Astrocyte of the spinal cord (primary cell): ENCODE measurements at places on chromosomes 7 and 10.

GRCh38 chr7:111987115-111987826, 218.9 kb downstream of the DOCK4 start:
- DNase-seq: peak; percentile 52

GRCh38 chr7:151139071-151139790, 28.3 kb downstream of the GBX1 start:
- DNase-seq: no peak

- no peak for DNase-seq
These were observed 158.0 kb upstream of the RHEB start for GRCh38 chr7:151677581-151678226.

DNA sequence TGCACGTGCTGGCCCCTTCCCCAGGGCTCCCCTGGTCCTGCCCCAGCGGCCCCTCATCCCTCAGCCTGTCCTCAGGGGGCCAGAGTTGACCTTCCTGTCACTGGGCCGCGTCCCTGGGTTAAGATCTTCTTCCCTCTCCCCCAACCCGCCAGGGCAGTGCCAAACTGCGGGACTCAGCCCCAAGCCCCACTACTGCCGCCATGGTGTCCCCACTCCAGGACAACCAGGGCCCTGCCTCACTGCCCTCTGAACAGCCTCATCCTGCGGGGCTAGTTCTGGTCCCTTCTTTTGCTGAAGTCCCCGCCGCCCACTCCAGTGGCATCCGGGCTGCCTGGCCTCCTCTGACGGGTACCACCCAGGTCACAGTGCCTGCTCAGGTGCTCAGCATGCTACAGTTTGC, 37.5 kb downstream of the UNCX start:
- DNase-seq: no peak

- no peak for DNase-seq
These were observed 992 bp upstream of the MGMT start for GRCh38 chr10:129465796-129466702.

DNA sequence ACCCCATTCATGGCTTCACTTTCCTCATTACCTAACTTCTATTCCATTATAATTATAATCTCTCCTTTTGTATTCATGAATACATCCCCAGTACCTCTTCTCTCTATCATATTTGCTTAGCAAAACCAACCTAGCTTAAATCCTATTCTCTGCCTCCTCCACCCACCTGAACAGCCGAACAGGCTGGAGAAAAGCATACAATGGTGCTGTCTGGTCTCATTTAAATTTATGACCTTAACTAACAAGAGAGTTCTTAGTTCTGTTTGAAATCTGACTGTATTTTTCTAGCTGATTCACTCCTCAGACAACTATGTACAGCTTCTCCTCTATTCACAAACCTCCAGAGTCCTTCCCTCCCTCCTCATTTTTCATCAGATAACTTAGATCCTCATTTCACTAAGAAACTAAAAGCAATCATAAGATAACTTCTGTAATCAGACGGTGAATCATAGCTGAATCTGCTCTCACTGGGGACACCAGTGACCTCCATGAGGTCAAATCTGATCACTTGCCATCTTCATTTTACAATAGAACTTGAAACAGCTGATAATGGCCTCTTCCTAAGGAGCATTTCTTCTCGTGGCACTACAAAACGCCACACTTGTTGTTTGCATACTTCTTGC, 233.9 kb upstream of the AOAH start:
- no peak for DNase-seq

GRCh38 chr10:110059925-110060324, 52.1 kb downstream of the ADD3 start:
- no peak for DNase-seq

- no peak for DNase-seq
These were observed 10.2 kb downstream of the CHST15 start for GRCh38 chr10:124083047-124083739.

GRCh38 chr10:33276282-33276923, 58.1 kb downstream of the NRP1 start:
- DNase-seq: no peak

DNA sequence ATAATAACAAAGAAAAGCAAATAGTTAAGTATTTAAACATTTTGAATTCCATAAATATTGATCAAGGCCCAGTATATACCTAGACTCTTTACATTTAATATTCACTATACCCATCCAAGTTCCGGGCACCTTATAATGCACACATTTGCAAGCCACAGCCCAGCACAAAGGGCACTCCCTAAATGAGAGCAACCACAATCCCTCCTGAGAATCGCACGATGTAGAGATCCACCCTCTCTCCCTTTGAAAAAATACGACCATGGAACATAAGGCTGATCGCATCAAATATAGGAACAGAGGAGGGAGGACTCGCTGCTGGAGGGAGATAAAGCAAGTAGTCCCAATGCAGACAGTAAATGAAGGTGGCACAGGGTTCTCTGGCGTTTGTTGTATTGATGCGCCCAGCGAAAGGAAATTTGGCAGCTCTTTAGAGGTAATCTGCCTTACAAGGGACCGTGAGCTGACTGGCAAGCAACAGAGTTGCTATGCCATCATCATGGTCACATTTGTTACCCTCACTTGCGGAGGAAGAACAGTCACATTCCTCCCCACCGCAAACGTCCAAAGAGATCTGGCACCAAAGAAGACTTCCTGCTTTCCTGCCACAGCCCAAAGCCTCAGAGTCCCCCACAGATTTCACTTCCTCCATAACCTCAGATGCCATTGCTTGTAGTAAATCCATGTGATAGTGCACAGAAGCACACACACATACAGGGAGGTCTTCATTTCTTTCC, 16.1 kb upstream of the TAS2R40 start:
- no peak for DNase-seq

DNA sequence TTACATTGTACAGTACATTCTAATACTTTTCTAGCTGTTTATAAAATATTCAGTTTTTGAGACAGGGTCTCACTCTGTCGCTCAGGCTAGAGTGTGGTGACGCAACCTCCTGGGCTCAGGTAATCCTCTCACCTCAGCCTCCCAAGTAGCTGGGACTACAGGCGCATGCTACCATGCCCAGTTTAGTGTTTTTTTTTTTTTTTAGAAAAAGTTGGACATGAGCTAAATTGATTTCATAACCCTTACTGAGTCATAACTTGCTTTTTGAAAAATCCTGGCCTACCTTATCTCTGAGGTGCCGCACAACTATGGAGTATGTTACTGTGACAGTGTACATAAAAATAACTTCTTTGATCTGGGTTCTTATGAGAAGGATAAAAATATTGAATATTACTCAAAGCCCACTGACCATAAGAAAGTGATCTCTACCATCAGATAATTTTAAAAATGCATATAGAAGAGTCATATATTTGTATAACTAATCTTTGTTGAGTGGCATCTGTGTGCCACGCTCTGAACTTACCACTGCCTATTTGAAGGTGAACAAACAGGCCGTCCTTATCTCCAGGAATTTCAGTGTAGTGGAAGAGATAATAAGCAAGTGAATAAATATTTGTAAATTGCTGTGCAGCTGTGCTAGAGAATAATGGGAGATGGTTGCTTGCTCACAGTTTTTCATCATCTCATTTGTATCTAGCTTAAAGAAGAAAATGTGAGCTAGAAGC, 73.2 kb downstream of the PPP1R9A start:
- no peak for DNase-seq

GRCh38 chr10:112953174-112954159, 3.4 kb downstream of the TCF7L2 start:
- DNase-seq: peak; percentile 52

- DNase-seq: no peak
These were observed 14.4 kb downstream of the MYO1G start for GRCh38 chr7:44964384-44964830.

DNA sequence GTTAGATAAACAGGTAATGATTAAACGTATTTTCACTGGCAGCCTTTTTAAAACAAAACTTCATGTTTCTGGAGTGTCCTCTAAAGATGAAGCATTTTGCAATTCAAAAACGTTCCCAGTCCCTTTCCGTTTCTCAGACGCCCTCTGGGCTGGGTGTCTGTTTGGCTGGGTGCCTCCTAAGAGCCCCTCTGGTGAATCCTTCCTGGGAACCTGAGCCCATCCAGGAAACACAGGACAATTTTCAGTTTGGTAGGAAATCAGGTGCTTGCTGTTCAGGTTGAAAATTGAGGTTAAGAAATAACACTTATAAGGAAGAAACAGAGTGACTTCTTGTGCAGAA, 76.7 kb downstream of the CHN2 start:
- DNase-seq: no peak

GRCh38 chr7:6727663-6728062, 20.9 kb upstream of the ZNF12 start:
- no peak for DNase-seq

DNA sequence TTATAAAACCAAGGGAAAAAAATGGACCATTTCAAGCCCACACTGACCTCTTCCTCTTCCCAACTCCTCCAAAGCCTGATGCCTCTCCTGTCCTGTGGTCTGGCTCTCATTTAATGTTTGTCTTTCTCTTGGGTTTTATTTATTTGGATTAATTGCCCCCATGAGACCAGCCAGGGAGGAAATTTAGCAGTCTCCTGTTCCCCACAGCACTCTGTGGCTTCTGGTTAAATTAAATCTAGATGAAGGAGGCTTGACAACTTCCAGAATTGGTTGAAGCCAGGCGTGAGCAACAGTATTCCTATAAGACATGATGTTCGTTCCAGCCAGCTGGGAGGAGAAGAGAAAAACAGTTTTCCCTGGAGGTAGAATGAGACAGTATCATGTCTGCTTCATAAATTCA, 15.1 kb upstream of the PRLHR start:
- no peak for DNase-seq

DNA sequence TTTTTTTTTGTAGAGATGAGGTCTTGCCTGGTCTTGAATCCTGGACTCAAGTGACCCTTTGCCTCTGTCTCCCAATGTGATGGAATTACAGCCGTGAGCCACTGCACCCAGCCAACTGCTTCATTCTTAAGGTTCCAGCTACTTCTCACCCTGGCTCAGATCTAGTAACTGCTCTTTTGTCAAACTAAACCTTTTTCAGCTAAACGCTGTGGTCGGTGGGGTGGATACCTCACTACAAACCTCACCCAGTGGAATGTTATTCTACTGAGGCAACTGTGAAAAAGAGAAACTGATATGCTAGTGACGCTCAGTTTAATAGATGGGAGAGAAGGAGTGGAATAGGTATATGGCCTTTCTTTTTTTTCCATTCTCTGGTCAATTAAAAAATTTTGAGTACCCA, 1.7 kb upstream of the MRLN start:
- peak; percentile 6 for DNase-seq

DNA sequence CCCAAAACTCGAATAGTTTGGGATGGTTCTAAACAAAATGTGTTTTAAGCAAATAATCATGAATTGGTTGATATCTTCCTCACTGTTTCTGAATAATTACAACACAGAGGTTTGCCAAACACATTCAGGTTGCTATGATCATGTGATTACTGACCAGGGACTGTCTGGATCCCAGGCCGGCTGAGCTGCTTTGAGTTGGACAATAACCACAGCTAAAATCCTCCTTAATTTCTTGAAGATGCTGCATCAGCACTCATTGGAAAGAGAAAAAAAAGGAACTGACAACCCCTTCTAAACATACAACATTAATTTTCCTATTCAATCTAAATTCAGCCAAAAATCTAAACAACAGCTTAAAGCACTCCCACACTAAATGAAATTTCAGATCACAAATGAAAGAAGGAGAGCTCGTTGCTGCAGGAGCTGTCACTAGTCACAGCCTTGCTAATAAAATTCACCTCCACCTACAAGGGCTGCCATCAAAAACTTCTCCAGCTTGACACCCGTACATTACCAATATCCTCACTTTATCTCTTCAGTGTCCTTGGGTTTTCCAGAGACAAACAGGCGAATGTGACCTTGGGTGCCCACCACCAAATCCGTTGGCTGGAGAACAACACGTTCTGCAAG, 560.2 kb downstream of the KCNMA1 start:
- DNase-seq: no peak

DNA sequence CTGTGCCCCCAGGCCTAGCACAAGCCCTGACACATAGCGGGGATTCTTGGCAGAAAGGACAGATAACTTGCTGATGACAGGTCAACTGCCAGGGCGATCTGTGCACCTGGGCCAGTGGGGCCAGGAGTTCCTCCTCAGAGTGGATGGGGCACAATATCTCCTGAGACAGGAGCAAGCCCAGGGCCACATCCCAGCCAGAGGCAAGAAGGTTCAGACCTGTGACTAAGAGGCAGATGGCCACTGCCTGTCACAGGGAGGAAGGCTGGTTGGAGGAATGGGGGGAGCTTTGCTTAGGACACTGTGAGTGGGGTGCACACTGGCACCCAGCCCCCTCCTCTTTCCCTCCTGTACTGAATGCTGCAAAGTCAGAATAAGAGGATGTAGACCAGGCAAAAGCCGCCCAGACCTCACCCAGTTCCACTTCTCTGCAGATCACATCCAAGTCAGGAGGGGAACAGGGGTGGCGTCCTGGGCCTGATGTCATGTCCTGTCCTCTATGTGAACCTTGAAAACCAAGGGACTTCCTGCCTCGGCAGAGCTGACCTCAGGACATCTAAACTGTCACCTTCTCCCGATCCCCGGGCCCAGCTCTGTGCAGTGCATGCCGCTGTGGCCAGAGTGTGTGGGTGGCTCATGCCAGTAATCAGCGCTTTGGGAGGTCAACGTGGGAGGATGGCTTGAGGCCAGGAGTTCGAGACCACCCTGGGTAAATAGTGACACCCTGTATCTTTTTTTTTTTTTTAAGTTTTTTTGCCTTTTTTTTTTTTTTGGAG, 1.3 kb downstream of the GUSB start:
- no peak for DNase-seq

DNA sequence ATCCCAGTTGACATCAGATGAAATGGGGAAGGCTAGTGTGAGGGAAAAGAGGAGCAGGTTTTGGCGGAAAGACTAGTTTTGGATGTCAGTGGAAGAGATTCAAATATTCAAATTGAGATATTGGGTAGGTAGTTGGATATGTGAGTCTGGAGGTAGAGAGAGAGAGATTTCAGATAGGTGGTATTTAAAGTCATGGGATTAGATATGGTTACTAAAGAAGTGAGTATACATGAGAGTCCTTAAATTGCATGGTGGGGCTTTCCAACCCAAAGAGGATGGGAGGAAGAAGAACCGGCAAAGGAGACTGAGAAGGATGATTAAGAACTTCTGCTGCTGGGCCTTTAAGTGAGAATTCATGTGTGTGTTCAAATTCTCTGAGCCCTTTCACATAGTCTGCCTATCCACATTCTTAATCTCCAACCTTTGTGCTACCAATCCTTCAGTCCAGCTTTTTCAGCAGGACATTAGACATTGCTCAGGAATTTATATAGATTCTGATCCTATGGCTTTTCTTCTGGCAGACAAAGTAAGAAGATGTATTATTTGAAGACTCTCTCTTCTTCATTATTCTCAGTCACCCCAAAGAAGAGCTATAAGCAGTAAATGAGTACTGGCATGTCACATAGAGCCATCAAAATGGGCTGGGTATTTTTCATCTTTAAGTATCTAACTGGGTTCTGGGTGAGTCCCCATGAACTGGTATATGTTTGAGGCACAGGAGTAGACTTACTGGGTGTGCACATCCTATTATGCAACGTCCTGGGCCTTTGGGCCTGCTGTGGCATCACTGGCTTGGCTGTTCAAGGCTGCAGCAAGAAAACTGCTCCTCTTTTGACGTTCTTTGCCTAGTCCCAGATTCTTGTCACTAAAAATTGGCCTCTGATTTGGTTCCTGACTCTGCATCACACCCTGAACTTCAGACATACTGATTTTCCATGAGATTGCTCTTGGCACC, 33.6 kb downstream of the ST7 start:
- DNase-seq: no peak

GRCh38 chr10:100192350-100192749, 6.5 kb upstream of the ERLIN1 start:
- no peak for DNase-seq

GRCh38 chr10:77643795-77644468, 6.3 kb upstream of the KCNMA1 start:
- peak; percentile 68 for DNase-seq

GRCh38 chr7:54116956-54117355, 425.2 kb upstream of the VSTM2A start:
- DNase-seq: no peak
